Dermis microvascular lymphatic vessel endothelial cell (primary cell): ENCODE measurements at places on chromosomes 1 and 21. TPM values are rescaled to one million over a fixed set of nuclear protein-coding genes. Genes with fewer than 3 reads are reported as not detected.

- DNase-seq: no peak
Measured at GRCh38 chr1:78036450-78036849, 9.3 kb upstream of the GIPC2 start.

DNA sequence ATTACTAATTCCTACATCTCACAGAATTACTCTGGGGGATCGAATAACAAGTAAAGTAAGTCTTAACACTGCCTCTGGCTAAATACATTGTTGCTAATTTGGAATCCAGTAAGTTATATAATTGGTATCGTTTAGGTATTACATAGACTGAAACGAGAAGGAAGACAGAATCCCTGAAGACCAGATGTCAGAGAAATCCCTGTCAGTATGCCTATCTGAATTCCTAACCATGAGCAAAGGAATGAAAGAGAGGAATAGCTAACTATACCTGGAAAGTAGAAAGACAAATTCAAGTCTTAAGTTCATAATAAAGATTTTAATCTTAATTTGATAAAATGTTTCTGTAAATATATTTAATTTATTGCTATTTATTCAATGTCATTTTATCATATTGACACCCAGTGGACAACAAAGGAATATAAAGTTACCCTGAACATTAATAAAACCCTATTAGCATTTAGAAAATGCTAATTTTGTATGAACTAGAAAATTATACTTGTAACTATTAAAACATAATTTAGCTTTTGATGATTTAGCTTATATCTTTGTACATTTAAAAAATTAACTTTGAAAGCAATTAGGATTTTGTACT is 11.4 kb downstream of the DEPDC1 start:
- no peak for DNase-seq

GRCh38 chr1:65276197-65276939 is 33.0 kb upstream of the DNAJC6 start:
- no peak for DNase-seq

DNA sequence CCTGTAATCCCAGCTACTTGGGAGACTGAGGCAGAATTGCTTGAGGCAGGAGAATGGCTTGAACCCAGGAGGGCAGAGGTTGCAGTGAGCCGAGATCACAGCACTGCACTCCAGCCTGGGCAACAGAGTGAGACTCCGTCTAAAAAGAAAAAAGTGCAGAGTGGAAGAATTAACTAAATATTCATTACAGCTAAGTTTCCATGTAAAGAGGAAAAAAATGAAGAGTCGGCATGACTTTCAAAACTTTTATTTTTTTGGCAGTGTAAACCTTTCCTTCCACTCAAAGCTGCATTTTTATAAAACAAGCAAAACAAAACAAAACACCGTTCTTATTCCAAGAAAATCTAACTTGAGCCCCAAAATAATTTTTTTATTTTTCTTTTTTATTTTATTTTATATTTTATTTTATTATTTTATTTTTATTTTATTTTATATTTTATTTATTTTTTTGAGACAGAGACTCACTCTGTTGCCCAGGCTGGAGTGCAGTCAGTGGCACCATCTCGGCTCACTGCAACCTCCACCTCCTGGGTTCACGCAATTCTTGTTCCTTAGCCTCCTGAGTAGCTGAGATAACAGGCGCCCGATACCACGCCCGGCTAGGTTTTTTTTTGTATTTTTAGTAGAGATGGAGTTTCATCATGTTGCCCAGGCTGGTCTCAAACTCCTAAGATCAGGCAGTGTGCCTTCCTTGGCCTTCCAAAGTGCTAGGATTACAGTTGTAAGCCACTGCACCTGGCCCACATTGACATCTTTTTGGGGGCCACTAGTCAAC is 62.9 kb downstream of the PACC1 start:
- DNase-seq: no peak

DNA sequence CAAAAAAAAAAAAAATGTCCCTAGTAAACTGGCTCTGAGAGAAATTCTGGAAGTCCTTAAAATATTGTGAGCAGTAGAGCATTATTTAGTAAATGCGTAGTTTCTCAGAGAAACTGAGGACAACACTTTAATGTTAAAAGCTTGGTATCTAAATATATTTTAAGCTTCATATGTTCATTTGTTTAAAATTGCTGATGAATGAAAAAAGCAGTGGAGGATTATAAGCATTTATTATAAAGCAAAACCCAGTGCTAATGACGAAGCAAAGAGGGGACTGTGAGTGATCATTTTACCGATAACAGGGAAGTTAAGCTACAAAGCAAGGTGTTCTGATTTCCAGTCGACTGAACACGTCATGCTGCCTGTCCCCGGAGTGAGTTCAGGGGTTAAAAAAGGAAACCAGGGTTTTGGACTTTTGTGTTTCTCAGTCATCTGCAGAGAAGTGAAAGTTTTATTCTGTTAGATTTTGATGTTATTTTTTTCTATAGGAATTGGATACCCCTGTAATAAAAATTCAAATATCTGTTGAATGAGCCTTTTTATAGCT is 64.5 kb upstream of the SCCPDH start:
- DNase-seq: no peak

DNA sequence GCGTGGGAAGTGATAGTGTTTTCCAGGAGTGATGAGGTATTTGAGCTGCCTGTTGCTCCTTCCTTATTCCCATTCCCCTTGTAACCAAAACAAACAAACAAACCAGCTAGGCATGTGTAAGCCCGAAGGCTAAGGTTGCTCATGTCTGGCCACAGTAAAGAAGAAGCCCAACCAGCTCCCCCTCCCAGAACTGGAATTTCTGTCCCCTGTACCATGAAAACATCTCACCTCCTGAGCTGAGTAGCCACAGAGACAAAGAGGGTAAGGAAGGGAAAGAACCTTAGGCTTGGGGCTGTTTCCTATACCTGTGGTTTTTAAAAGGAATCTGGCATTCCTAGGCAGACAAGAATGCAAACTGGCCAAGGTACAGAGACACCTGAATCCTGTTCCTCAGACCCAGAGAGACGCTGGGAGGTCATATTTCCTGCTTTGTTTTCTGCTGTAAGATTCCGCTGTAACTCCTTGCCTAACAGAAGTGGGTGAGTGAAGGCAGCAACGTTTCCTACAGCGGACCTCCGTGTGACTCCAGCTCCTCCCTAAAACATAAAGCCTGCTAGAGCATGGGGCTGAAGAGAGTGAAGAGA is 41.7 kb upstream of the RAB4A start:
- DNase-seq: no peak

DNA sequence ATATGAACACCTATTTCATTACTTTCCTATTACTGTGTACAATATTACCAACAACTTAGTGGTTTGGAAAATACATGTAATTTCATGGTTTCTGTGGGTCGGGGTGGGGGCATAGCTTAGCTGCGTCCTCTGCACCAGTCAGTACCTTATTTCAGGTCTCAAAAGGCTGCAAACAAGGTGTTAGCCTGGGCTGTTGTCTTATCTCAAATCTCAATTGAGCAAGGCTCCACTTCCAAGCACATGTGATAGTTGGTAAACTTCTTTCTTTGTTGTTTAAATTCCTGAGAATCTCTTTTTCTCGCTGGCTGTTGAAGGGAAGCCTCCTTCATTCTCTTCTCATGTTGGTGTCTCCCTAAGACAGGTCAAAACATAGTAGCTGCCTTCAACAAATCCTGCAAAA is 485.4 kb downstream of the AMY1C start:
- DNase-seq: no peak

DNA sequence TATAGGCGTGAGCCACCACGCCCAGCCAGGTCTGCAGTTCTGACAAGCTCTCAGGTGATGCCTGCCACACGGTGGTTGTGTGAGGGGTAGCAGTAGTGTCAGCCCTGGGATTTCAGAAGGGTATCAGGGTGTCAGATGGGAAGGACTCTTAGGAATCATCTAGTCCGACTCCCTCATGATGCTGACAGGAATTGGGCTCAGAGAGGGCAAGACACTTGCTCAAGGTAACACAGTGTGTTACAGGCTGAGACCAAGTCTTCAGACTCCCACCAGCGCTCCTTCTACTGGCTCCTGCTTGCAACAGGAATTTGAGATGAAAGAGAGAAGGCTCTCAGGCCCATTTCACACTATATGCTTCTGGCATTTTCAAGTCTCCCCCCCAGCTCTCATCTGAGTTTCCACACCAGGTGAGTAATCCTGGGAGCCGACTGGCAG is 6.9 kb downstream of the HTR1D start:
- no peak for DNase-seq

- no peak for DNase-seq
Measured at GRCh38 chr1:160608057-160608456, 28.8 kb upstream of the CD84 start.

DNA sequence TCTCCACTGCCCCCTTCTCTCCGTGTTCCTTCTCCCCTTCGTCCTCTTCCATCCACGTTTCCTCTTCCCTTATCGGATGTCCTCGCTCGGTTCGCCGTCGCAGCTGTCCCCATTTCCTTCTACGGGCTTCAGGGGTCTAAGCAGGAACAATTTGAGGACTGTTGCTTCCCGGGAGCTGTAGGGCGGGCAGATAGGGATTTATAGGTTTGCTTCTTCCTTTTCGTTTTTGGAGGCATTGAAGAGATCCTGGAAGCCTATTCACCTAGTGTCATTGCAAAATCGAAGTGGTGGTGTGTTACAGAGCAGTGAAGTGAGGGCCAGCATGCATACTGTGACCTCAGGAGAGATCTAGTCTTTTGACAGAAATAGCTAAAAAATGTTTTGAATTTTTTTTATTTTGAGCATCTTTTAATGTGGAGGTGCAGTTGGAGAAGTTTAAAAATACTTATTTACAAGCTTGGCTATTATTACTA is 897 bp downstream of the ZYG11B start:
- no peak for DNase-seq

DNA sequence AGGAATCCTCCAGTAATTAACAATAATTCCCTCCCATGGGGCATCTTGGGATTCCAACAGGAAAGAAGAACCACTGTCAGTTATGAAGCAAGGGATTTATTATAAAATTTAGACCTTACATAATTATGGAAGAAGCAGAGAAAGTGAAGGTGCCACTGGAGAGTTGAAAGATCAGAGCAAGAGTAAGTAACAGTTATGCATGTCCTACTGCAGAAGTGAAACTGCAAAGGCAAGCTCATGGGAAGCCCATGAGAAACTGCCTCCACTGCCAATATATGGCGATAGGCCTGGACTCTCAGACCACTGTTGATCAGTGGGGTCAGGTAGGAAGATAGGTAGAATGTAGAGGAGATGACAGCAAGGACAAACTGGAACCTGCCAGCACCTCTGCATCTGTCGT is 123.6 kb upstream of the ZNF648 start:
- DNase-seq: no peak

DNA sequence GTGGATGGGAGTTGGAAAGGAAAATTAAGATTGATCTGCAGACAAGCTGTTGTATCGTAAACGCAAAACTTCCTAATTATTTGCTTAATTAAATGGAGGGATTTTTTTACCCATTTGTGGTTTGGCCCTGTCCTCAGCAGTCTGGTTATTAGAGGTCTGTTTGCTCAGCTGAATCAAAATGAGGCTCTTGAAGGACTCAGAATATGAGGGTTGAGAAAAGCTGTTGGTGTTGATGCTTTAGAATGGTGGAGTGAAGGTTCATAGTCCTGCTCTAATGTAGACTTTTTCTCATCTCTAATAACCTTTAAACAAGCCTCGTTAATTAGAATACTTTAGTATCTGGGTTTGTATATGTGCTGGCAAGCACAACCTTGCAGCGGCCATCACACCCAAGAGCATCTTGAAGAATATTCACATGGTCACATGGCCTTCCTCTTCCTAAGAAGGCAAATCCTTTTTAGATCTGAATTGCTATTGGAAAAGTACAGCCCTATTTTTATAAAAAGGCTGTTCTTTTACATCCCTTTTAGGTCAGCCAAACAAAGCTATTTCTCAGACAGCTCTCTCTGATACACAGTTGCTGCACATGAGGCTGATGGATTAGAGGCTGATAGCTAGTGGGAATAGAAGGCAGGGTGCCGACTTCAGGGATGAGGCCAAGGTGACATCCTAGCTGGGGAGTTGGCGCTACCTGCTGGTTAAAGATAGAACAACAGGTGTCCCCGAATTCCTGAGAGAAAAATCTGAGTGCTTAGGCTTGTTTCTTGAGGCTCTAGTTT is 53.8 kb downstream of the MACF1 start:
- peak; percentile 65 for DNase-seq

- peak; percentile 60 for DNase-seq
Measured at GRCh38 chr1:225427235-225428067, at the start of gene LBR. LBR (minus strand) TSS chr1:225428038; CDS start chr1:225424075, 3,963 bp downstream.

DNA sequence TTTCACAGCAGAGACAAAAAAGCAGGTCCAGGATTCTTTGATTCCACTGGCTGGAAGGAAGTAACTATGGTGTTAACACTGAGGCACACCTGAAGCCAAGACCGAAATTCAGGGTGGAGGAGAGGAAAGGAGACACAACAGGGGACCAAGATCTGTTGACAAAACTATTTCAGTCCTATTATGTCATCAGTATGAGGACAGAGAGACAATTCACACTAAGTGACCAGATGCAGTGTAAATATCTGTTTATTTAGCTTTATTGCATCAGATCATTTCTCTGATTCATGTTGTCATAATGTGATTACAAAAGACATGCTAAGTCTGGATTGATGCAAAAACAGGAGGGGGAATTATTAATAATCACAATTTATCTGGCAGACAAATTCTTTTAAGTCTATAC is 118.8 kb downstream of the SIPA1L2 start:
- DNase-seq: no peak

GRCh38 chr21:30962013-30962412 is 76.3 kb downstream of the KRTAP19-8 start:
- no peak for DNase-seq

- no peak for DNase-seq
Measured at GRCh38 chr1:220369511-220369910, 97.3 kb upstream of the RAB3GAP2 start.

GRCh38 chr21:37546949-37547614 is 180.5 kb downstream of the DYRK1A start:
- no peak for DNase-seq

DNA sequence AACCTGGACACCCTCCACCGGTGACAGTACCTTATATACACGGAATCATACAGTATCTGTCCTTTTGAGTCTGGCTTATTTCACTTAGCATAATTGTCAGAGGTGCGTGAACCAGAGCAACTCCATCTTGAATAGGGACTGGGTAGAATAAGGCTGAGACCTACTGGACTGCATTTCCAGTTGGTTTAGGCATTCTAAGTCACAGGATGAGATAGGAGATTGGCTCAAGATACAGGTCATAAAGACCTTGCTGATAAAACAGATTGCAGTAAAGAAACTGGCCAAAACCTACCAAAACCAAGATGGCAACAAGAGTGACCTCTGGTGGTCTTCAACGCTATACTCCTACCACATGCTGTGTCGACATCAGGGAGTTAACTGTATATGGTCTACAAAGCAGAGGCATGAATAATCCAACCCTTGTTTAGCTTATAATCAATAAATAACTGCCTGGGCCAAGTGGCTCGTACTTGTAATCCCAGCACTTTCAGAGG is 1.4 kb upstream of the FDPS start:
- peak; percentile 67 for DNase-seq

MYCL gene
- 0.38 and 0.39 TPM in 2 replicates for total RNA-seq

PROK1 gene
- total RNA-seq: not detected in 2 replicates

AUNIP gene
- total RNA-seq: 1.4 and 3.2 TPM in 2 replicates

FCGR1A gene
- total RNA-seq: not detected in 2 replicates

SLAMF6 gene
- total RNA-seq: not detected in 2 replicates

CLEC20A gene
- not detected in 2 replicates for total RNA-seq

ADGRL2 gene
- 20.9 and 36.8 TPM in 2 replicates for total RNA-seq

CACHD1 gene
- total RNA-seq: 2.8 and 4.4 TPM in 2 replicates

NUDT4B gene
- 11.9 and 20.7 TPM in 2 replicates for total RNA-seq

BSDC1 gene
- 35.0 and 46.5 TPM in 2 replicates for total RNA-seq

AMY1A gene
- not detected in 2 replicates for total RNA-seq

HMGCS2 gene
- not detected in 2 replicates for total RNA-seq

GPR37L1 gene
- not detected in 2 replicates for total RNA-seq

TP73 gene
- under 0.01 TPM in 1 of 2 replicates, not detected in the other for total RNA-seq
